ENCODE measurements at places on chromosomes 6 and 20.

DNA sequence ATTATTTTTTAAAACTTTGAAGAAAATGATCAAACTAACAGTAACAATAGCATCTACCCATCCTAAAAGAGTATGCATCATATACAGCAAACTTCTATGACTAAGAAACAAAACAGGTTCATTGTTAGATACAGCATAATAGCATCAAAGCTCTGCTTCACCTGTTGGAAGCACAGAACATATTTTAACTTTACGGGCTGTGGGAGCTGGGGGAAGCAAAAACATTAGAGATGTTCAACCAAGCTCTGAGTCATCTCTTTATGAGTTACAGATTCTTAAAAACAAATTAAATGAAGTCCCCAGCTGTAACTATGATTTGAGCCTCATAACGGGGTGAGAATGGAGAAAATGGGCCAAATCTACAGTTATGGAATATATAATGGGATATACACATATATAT, 63.4 kb downstream of the SYNE1 start:
- DNase-seq, result no peak

- DNase-seq, result no peak
Observed at GRCh38 chr6:1417718-1418117, 28.3 kb downstream of the FOXF2 start.

GRCh38 chr6:100134703-100135102, 140.7 kb upstream of the MCHR2 start:
- no peak for DNase-seq

DNA sequence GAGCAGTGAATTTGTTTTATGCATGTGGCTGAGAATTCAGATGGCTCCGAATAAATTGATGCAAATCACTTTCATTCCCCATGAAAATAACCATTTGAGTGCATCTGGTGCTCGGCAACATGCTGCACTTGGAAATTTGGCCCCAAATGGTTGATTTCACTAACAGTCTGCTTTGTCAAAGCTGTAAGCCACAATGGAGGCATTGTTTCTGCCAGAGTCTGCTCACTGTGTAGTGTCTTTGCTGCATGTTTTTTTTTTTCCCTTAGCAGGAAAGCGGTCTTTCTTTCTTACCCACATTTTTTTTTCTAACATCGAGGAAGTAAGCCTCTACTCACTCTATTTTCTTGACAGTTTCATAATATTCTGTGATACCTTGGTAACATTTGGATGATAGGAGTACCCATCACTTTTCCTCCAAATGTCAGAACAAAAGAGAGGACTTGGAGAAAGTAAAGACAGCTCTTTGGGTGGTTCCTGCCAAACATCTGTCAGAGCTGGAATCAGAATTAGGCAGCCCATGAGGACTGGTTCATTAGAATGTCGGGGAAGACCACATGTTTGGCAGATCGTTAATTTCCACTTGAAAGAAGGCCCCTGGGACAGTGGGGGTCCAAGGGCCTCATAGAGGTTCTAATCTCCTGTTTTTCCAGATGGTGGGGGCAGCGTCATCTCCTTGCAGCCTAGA, 149.5 kb downstream of the DOK5 start:
- peak; percentile 26 for DNase-seq

DNA sequence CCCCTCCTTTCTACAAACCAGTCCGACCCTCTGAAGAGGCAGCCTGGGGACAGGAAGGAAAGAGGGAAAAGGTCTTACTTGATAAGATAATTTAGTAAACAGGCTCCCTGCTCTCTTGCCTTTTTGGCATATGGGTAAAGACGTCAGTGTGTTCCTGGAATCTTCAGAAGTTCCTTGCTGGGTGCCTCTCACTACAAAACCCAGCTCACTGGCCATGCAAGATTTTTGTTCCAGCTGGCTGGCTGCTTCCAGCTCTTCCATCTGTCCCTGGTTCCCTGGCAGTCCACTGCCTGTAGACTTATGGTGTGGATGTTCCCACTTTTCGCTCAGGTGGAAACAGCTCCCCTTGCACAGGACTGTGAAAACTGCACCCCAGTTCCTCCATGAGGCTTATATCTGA, 57.4 kb downstream of the MOCS1 start:
- no peak for DNase-seq

GRCh38 chr6:29764422-29765196, 41.4 kb downstream of the HLA-F start:
- no peak for DNase-seq

- no peak for DNase-seq
Observed at GRCh38 chr6:149202100-149202499, 115.4 kb upstream of the TAB2 start.

GRCh38 chr6:13575377-13575775, 975 bp downstream of the SIRT5 start:
- DNase-seq, result no peak

GRCh38 chr6:1849691-1850090, 240.0 kb downstream of the FOXC1 start:
- DNase-seq, result no peak

DNA sequence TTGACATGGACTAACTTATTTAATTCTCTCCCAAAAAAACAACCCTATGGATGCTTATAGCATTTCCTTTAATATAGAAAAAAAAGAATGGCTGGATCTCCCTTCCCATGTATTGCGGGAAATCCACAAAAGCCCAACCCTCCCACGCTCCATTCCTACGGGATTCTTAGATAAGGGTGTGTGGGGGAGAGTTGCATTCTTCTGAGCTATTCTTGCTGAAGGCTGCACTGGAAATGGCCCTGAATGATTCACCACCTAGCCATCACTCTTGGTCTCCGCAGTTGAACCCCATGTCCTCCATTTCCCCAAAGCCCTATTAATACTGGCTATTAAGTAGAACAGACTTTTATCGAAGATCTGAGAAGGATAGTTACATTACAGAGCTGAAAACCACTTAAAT, 41.9 kb upstream of the ADGRF5 start:
- no peak for DNase-seq

GRCh38 chr6:139378882-139379341, 4.5 kb upstream of the CITED2 start:
- DNase-seq, result no peak

DNA sequence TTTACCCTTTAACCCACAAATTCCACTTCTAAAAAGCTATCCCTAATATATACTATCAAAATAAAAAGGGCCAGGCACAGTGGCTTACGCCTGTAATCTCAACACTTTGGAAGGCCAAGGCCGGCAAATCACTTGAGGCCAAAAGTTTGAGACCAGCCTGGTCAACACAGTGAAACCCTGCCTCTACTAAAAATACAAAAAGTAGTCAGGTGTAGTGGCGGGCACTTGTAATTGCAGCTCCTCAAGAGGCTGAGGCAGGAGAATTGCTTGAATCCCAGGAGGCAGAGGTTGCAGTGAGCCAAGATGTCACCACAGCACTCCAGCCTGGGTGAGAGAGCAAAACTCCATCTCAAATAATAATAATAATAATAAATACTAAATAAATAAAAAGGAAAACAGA, 82.5 kb downstream of the TRIM27 start:
- DNase-seq, result no peak

DNA sequence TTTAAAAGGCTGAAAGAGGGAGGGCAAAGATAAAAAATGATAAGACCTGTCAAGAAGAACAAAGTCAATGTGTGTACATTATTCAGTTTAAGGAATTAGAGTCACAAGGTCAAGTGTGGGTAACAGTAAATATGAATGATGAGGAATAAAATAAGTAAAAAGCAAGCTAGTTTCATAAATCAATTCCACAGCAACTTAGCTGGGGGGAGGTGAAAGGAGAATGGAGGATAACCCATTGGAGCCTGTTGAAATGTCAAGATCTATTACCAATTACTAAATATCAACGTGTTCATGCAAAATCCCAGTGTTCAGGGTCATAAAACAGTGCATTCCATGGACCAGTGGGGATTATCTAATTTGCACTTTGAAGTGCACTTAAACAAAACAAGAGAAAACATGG, 242.9 kb downstream of the TBX18 start:
- no peak for DNase-seq

GRCh38 chr6:36350082-36350481, 13.4 kb upstream of the BNIP5 start:
- no peak for DNase-seq

DNA sequence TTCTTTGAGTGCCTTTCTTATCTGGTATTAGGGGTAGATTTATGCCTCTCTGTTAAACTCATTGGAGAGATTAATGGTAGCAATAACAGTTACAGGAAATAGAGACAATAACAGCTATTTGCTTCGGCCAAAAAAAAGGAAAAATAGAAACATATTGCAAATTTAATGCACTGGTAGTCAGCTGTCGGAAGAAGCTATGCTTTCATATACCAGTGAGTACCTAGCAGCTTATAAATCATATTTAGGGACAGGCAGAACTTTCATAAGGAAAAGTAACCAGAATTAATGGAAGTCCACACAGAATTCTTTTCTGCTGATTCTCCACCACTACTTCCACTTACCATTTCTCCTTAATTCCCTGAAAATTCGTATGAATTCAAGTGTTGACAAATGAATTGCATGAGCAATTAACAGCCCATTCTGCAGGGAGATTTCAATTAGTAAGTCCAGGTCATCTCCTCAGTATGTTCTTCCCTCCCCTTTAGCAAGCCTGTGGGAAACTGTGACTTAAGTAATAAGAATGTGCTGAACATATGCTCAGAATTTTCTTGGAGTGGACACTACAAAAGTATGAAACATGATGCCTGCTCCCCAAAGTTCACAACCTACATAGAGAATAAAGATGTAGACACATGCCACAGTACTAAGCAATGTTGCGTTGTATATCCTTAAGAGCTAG, 196.7 kb upstream of the KCNQ5 start:
- DNase-seq, result no peak

DNA sequence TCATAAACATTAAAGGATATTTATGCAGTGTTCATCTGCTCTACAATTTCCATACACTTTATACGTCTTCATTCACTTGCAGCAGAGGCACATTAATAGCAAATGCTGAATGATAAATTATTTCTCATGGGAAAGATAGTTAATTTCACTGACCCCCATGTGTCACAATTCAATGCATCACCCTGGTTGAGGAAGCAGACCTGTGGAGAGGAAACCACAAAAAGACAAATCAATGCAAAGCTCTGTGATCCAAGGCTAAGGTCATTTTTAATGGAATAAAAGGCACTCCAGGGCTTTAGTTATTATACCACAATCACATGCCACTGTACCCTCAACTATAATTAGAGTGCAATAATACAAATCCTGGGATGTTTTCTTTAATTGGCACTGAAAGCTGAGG, 40.3 kb upstream of the TENT5A start:
- DNase-seq, result no peak

DNA sequence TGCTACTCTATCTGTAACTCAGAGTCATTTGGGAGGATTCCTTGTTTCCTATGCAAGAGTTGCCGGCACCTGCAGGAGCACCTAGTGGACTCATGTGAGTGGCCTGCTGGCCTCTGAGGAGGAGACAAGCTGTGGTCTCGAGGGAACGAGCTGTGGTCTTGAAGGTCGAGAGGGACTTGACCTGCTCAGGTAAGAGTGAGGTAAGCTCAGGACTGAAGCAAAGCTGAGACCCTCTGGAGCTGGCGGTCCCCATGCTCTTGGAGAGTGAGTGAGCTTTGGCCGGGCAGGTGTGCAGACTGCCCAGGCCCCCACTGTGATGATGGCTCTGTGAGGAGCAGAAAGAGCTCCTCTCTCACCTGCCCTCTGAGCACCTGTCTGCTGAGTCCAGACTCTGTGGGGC, 214.3 kb downstream of the MYLK4 start:
- DNase-seq, result no peak

- no peak for DNase-seq
Observed at GRCh38 chr6:30747300-30747687, 2.9 kb upstream of the IER3 start.

DNA sequence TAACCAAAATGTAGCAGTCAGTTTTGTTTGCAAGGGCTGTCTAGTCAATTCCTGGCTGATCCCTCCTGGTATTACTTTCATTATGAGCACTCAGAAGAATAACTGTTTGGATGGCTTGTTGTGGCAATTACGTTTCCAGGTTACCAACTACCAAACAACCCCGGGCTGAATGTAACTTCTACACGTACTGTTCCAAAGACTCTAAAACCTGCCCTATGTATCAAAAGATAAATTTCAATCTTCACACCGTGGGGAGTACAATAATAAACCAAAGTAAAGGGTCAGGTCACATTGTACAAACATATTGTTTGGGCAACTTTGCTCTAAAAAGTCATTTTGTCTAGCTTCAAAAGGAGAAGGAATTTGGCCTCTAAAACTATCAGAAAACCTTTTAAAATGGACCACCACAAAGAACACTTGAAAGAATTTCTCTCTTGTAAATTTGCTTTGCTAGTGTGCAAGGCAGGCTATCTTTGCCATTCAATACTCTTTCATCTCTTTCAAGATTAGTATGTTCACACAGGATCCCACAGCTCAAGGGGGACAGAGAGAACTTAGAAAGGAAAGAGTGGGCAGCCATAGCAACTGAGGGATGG, 27.6 kb downstream of the DCDC2 start:
- DNase-seq, result no peak

All from hypothalamus (tissue), 51 donors.